ENCODE measurements at places on chromosomes 12 and 14. TPM values are rescaled to one million over a fixed set of nuclear protein-coding genes. Genes with fewer than 3 reads are reported as not detected.
A peak's percentile ranks its signal among the peaks of the same experiment; 100 is the strongest.

DNA sequence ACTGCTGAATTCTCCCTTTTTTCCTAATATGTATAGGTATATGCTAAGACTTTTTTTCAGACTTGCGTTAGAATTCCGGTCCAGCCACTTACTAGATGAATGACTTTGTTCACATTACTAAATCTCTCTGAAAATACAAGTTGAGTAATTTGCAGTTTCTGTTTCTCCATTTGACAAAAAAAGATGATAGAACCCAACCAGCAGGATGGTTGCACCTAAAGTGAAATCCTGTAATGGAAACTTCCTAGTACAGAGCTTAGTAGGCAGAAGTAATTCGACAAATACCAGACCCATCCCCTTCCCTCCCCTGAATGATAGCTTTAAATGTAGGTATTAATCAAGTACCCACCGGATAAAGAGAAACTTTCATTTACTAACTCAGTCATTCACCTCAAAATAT lies 113.6 kb upstream of the RAP1B start:
- DNase-seq, result no peak

DNA sequence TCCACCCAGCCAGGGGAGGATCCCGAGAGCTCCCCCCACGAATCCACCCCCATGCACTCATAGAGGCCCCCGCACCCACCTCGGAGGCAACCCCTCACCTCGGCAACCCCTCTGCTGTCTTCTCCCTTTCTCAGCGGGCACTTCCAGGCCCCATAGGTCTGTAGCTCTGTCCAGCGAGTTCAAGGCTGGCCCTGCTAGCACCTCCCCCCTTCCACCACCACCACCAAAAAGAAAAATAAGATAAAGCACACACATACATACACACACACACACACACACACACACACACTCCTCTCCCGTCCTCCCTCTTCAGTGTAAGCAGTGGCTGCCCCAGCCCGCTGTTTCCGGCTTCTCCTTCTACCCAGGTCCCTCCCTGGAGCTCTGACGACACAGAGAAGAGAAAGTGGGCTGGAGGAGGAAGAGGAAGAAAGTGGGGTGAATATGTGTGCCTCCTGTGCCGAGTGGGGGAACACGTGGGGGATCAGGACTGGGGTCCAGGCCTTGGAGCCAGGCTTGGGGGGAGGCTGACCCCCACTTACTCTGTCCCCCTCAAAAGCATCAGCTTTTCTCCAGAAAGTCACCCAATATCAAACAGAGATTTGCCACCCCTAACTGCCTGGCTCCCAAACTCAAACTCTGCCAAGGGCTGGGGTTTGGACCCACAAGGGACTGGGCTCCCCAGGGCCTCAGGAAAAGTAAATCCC lies at the start of gene STAT6:
STAT6 (minus strand) TSS at position 332 of the 704 bp plus-strand sequence. CDS start 3,084 bp downstream, outside the sequence.
- DNase-seq, result peak; percentile 92

Gene OR4E2
- total RNA-seq, result not detected

Gene SLCO1B1
- not detected for total RNA-seq

DNA sequence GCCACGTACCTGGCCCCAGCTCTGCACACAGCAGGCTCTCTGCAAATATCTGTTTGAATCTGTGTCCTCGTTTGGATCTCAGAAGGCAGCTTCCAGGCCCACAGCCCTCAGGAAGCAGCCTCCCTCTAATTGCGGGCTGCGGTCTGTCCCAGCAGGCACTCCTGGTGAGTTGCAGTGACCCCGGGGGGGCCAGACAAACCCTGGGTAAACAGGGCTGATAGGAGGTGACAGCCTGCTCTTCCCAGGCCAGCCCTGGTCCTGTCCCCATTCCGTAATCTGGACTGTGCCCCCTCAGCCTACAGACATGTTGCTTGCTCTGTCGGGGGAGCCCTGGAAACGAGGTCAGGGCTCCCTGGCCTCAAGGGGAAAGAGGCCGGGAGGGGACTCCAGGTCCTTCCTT lies 2.0 kb downstream of the FOXN4 start:
- no peak for DNase-seq

DNA sequence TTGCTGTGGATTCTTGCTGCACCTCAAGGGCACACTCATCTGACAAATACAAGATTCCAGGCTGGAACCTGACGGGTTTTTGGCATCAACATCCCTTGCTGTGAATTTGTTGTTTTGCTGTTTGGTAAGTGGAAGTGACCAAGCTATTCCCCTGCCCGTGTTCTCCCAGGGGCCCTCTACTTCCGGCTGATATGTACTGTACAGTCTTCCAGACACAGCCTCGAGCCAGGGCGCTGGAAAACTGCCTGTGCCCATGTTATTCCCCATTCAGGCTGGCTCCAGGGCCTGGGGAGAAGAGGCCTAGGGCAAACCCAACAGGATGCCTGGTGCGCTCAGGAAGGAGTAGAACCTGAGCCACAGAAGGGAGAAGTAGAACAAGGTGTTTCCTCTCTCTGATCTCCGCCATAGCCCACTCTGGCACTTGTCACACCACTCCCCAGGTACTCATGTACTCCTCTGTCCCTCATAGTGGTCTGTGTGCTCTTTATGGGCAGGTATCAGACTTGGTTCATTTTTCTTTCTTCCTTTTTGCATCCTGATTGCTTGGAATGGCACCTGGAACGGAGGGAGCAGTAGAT lies 67.8 kb upstream of the LTA4H start:
- DNase-seq, result peak; percentile 35

Gene MMP17
- 14.8 TPM for total RNA-seq

Gene RPS6KL1
- total RNA-seq, result 3.4 TPM

Gene ETNK1
- 106 TPM for total RNA-seq

DNA sequence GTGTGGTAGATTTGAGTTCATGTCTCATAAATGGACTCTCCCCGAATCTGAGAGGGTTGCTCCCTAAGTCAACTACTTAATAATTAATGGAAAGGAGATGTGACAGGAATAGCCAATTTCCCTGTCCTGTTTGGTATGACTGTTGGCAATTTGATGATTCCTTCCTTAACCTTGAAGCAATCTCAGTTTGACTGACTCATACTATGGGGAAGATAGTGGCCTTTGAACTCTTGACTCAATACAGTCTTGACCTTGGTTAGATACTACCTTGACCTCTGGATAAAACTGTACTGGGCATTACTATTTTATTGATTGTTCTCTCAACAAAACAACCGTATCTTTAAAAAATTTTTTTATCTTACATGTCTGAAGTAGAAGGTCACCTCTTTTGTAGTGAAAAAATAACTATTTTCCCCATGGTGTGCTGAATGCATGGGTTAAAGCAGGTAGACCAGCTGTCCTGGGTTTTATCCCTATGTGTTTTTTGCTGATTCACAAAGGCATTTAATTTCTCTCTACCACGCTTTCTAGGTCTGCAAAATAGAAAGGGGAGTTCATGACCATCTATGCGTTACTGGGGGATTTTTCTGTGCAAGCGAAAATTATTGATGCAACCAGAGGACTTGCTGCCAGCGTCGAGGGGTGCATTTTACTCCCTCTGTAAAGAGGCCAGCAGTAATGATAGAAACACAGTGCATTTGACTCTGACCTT lies 80.1 kb downstream of the ETV6 start:
- peak; percentile 73 for DNase-seq

GRCh38 chr12:53726341-53726740 lies 911 bp downstream of the CALCOCO1 start:
- DNase-seq, result peak; percentile 14

Gene PPP1CC
- total RNA-seq, result 146 TPM

Gene TGFB3
- total RNA-seq, result 7.0 TPM

Gene MANSC1
- total RNA-seq, result 0.73 TPM

- no peak for DNase-seq
These were observed 170.9 kb downstream of the GRIP1 start for GRCh38 chr12:66508025-66508424.

Gene CCDC175
- not detected for total RNA-seq

GRCh38 chr14:71204768-71205167 lies 297.5 kb downstream of the PCNX1 start:
- no peak for DNase-seq

Gene GNPNAT1
- total RNA-seq, result 7.8 TPM

- DNase-seq, result no peak
These were observed 395.0 kb downstream of the EGLN3 start for GRCh38 chr14:33555710-33556350.

DNA sequence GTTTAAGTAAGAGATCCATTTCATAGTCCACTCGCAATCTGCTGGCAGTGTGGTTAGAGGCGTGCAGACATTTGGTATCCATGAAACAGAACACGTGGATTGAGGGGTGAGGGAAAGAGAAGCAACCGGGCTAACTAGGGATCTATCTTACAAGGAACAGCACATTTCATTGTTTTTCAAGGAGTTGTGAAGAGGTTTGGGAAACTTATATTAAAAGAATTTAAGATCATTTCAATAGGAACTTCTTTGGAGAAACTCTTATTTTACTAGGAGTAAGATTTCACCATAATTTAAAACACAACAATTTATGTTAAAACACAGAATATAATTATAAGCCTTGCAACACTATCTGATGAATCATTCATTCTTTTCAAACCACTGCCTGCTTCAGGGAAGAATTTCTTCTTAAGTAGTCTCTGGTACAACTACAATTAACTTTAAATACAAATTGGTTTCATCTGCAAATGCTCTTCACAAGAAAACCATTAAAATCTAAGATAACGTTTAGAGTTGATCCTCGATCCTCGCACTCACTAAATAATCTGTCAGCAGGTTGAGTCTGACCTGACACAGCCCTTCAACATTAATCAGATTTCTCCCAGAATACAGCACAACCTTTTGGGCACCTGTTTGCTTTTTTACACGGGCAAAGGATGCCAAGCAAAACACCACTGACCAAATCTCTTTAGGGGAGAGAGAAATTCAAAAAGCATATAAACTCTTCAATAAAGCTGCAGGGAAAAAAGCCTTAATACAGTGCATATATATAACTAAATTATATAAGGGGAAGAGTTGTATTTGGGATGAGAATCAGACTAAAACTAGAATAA lies 27.3 kb downstream of the PPTC7 start:
- DNase-seq, result no peak

- DNase-seq, result no peak
These were observed 1304.7 kb upstream of the FLRT2 start for GRCh38 chr14:84225268-84225667.

Gene PROX2
- not detected for total RNA-seq

- no peak for DNase-seq
These were observed 3.3 kb upstream of the PLEKHG3 start for GRCh38 chr14:64700894-64701293.

DNA sequence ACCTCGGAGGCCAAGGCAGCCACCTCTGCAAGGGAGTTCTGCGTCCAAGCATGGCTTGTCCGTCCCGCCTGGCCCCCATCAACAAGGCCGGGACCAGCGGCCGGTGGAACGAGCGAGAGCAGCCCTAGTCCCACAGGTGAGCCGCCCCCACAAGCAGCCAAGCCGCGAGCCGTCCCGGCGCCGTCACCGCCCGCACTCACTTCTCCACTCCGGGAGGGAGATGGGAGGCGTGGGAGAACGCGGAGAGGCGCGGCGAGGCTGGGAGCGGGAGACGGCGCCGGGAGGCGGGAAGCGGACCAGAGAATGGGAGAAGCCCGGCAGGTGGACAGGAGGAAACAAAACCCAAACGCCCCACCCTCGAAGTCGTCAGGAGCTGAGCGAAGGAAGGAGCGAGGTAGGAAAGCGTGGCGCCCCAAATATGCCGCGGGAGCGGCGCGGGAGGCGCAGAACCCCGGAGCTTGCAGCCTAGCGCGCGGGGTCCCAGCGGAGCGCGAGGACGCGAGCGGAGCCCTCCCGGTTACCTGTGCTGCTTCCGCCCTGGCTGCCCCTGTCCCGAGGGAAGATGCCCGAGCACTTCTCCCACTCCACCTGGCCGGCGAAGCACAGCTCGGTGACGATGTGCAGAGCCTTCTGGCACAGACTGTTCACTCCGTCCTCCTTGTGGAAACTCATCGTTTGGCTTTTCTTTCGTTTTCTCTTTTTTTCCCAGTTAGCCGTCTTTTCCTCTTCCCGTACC lies 600 bp downstream of the SYT10 start:
- peak; percentile 5 for DNase-seq

Gene STRAP
- total RNA-seq, result 49.0 TPM

Gene GNB3
- 0.27 TPM for total RNA-seq

DNA sequence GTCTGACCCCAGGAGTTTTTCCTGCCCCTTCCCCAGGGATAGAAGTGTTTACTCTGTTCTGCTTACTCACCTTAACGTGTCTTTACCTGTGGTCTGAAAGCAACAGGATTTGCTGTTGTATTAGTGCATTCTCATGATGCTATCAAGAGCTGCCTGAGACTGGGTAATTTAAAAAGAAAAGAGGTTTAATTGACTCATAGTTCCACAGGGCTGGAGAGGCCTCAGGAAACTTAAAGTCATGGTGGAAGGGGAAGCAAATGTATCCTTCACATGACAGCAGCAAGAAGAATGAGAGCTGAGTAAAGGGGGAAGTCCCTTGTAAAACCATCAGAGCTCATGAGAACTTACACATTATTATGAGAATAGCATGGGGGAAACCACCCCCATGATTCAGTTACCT lies 240.4 kb downstream of the SNAPC1 start:
- DNase-seq, result peak; percentile 14

- no peak for DNase-seq
These were observed 41.2 kb upstream of the SLC2A13 start for GRCh38 chr12:40146800-40147797.

- no peak for DNase-seq
These were observed 8.9 kb downstream of the FUT8 start for GRCh38 chr14:65421201-65421981.

DNA sequence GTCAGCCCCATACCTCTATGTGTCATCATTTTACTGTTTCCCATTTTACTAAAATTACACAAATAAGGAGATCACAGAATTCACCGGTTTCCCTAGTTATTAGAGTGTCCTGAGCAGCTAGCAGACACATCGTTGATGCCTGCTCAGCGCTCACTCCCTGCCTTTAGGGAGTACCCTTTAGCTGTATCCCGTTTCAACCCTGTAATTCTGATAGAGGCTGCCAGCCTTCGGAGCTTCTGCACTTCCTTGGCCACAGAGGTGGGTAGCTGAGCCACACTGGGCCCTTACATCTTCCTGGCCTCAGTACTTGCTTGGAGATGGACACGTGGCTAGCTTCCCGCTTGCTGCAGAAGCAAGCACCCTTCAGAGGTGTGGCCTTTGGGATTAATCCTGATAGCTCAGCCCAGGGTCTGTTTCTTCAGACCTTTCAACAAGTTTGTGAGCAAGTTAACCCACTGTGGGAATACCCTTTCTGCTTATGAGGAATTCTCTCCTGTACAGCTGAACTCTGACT lies 14.3 kb upstream of the FBXW8 start:
- DNase-seq, result no peak

- no peak for DNase-seq
These were observed 168.5 kb downstream of the PPM1H start for GRCh38 chr12:62766496-62766895.

Gene RPGRIP1
- total RNA-seq, result 0.86 TPM

DNA sequence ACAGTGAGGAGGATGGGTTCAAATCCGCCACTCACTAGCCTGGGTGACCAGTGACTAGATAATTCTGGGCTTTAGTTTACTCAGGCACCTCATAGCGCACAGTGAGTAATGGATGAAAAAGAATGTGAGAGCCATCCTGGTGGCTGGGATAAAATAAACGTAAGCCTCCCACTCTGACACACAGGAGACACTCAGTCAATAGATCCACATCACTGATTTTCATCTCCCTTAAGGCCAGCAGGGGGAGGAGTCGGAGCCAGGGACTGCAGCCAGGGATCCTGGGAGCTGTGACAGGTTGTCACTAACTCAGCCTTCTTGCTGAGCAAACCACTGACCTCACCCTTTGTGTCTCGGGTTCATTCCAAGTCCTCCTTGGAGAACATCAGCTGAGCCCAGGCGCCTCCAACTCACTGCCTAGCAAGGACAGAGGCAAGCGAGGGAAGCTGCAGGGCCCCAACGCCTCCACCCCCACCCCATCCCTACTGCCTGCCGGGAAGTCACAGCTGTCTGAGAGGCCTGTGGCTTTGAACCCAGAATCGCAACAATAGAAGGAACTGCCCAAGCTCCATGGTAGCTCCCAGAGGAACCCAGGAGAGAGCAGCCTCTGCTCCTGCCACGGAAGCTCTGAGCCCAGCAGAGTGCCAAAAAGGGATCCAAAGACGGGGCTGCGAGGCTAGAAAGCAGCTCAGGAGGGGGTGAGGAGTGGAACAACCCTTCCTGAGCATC lies 30.7 kb downstream of the PXN start:
- no peak for DNase-seq
